ENCODE measurements at places on chromosomes 12 and 14.

- peak; percentile 15 for DNase-seq
Observed at GRCh38 chr14:22118899-22119477, 445.4 kb upstream of the OR4E1 start.

- peak; percentile 86 for DNase-seq
Observed at GRCh38 chr12:122437656-122438121, 15.2 kb upstream of the CLIP1 start.

- DNase-seq = peak; percentile 68
Observed at GRCh38 chr12:22625762-22626294, 857 bp downstream of the ETNK1 start.

DNA sequence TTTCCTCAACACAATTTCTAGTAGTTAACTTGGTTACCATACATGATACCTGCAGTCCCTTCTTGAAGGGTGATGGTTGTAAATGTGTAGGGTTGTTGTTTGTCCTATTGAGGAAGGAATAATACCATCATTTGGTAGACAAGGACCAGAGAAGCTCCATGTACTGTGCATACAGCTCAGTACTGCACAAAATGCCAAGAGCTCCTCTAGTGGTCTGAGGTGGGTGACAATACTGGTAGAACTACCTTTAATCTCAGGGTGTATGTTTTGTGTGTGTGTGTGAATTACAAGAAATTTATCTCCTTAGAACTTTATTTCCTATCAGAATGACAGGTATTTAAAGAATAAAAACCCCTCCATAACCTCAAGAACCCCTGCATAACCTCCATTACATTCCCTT lies 575.3 kb downstream of the TMTC2 start:
- no peak for DNase-seq

Data from tongue (tissue), 3 donors.